ENCODE measurements at places on chromosomes 7 and 10.
A peak's percentile ranks its signal among the peaks of the same experiment; 100 is the strongest.

GRCh38 chr7:39749177-39749576, 125.8 kb downstream of the RALA start:
- DNase-seq: no peak

- no peak for DNase-seq
These were observed 40.2 kb downstream of the ANK3 start for GRCh38 chr10:60349426-60349825.

GRCh38 chr10:20877554-20877953, 19.6 kb downstream of the NEBL start:
- DNase-seq: no peak

DNA sequence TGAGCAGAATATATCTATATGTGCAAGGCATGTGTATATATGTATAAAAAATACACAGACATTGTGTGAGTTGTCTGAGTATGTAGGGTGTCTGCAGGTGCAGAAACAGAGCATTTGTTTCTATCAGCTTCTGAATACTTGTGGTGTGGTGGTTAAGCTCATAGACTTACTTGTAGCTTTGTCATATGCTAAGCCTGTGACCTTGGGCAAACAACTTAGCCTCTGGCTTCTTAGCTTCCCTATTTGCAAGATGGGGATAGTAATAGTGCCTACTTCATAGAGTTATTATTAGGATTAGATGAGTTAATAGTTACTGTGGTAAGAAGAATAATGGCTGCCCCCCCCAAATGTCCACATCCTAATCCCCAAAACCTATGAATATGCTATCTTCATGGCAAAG, 28.2 kb upstream of the PAX2 start:
- no peak for DNase-seq

DNA sequence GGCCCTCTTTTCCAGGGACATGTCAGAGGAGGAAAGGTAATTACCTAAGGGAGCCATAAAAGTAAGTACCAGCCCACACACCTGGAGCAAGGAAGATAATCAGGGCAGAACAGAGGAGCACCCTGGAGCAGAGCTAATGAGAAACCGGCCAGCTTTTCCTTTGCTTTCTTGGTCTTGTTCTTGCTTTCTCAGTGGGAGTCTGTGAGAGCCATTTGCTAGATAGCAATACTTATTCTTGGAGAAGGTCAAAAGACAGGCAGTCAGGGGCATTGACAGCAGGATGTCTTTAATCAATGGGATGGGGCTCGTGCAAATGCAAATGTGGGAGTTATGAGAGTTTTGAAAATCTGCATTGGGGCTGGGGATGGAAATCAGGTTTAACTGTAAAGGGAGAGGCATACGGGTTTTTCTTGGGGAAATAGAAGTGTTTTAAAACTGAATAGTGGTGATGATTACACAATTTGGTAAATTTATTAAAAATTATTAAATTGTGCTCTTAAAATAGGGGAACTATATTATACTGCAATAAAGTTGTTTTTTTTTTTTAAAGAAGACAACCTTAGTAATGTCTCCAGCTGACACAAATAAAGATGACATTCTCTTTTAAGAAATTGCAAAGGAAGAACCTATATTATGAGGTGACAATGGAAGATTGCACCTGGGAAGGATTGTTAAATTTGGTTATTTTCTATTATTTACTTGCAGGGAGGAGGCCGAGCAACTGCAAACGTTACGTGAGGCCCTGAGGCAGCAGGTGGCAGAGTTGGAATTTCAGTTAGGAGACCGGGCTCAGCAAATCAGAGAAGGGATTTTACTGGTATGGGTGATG, 35.6 kb upstream of the PPP1R17 start:
- no peak for DNase-seq

DNA sequence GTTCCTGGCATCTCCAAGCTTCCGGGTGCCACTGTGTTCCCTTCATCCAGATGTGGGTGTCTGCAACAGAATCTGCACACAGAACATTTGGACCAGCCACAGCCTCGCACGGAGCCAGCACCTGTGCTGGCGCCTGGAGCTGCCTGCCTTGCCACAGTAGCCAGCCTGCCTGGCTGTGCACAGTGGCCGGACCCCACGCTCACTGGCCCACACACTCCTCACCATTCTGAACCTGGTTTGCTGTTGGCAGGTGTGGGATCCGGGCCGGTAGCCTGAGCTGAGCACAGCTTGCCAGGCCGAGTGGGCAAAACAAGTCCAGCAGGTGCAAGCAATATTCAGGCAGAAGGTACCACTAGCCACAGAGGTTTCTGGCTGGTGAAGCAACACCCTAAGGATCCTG, 7.6 kb upstream of the KLHL7 start:
- DNase-seq: no peak

DNA sequence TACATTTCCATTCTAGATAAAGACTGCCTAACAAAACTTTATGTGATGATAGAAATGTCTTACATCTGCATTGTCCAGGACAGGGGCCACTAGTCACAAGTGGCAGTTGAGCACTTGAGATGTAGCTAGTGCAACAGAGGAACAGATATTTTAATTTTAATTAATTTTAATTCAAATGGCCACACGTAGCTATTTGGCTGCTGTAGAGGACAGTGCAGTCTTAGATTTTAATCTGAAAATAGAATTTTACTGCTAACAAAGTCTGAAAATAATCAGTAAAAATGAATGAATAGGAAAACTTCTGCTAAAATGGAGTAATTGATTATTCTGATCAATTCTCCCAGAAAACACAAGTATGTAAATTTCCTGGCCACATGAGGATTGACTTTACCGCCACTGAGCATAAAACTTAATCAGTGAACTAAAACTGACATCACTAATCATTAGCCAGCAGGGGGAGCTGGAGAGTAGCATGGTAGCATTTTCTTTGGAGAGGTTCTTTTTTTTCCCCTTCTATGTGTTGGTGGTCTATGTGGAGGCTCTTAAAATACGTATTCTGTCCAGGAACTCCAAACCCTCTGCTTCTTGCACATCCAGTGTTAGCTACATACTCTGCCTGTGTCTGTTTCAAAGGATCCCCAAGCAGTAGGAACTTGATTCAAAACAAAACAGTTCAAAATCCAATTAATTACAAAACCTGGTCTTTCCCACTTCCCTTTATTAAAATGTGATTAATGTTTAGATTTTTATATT, 52.1 kb downstream of the TSPAN12 start:
- DNase-seq: peak; percentile 8

DNA sequence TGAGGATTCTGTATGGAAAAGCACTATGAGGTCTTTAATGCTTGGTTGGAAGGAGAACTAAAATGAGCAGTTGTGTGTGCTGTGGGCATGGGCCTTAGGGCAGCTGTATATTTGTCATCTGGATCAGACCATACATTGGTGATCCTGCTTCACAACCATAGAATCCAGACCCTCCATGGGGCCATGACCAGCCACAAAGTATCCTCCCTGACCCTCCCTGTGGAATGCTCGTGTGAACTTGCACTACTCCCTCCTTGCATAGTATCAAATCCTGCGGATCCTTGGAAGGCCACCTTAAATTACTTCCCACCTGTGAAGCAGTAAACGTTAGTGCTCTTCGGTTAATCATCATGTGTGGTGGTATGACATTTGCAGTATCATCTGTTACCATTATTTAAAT, 67.1 kb downstream of the BMPR1A start:
- no peak for DNase-seq

- no peak for DNase-seq
These were observed 17.5 kb downstream of the ADRB1 start for GRCh38 chr10:114061148-114061547.

DNA sequence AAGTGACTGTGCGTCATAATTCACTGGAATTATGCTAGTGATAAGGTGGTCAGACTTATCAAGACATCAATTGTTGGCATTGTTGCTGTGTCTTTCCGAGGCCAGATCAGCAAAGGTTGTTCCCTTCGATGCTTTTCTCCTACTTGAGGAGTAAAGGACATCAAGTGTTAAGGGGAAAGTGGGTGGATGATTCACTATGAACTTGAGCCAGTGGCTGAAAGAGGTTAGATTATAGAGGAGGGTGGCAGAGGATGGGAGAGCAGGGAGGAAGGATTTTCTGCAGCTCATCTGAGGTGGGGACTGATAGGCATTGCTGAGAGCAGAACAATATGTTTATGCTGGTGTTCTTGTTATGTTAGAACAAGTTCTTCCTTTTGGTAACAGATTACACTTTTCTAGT, 131.4 kb upstream of the AGR3 start:
- DNase-seq: no peak

DNA sequence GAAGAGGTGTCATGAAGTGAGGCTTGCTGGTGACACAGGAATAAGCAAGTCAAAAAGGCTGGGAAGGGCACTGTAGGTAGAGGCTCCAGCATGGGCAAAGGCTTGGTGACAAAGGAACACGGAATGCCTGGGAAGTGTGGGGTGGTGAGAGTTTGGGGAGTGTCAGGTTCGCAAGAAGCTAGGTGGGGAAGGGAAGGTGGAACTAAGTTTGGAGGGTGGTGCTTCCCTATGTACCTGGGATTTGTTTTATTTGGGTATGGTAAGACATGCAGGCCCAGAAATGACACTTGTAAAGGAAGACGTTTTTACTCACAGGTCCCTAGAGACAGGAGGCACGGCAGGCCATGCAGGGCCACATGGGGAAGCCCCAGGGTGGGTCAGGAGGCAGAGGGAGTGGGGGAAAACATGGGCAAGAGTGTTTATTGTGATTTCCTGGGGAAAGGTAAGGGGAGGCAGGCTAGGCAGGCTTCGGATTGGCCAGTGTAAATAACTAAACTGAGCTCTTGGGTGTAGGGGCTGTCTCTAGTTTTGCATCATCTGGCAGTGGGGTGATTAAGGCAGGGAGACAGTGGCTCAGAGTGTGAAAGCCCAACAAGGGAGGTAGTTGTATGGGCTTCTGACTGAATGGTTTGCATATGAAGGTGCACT, 52.1 kb downstream of the SH2D4B start:
- no peak for DNase-seq
